ENCODE measurements at places on chromosomes 7 and 10.

- DNase-seq, result no peak
Observed at GRCh38 chr10:49620286-49620810, 6.5 kb downstream of the CHAT start.

GRCh38 chr7:21730399-21730798, 187.6 kb downstream of the DNAH11 start:
- DNase-seq, result no peak

DNA sequence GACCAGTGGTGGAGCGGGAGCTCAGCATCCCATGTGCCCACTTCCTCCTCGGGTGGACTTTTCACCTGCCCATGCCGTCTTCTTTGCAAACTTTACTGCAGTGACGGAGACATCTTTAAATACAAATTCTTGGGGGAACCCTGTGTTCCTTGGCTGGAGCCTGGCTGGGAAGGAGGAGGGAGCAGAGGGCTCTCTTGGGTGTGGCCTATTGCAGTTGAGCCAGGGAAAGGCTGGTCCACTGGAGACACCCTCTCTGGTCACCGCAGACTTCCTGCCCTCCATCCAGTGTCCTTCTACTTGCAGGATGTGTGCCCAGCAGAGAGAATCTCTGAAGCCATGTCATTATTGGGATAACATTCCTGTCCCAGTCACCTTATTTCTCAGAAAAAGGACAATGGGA, 67.3 kb downstream of the TCF7L2 start:
- no peak for DNase-seq

DNA sequence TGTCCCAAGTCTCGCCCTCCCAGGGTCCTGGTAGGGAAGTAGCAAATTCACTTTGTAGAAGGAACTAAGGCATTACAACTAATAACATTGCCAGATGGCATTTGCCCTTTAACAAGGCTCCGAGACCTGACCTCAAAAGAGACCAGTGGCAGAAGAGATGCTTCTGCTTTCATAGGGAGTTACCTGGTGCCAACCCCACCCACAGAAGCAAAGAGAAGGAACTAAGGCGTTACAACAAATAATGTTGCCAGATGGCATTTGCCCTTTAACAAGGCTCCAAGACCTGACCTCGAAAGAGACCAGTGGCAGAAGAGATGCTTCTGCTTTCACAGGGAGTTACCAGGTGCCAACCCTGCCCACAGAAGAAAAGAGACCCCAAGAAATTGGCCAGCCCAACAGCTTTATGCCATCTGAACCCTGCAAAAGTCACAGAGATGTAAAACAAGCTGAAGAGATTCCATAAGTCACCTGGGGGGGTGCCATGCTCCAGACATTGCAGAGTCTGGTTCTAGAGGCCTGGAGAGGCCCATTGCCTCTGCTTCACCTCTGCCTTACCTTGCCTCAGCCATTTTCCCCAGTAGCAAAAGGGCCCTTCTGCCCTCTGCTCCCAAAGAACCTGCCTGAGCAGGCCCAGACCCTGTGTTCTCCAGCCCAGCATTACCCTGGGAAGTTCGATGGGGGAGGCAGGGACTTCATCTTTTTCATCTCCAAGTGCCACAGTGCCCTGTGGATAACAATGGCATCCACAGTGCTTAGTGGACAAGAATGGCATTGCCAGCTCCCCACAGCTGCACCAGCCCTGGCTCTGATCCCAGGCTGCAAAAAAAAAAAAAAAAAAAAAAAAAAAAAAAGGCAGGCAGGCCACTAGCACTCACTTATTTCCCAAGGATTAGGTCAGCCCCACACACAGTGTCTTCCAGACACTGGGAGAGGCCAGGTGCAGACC, 179.5 kb upstream of the PLXNA4 start:
- DNase-seq, result no peak

DNA sequence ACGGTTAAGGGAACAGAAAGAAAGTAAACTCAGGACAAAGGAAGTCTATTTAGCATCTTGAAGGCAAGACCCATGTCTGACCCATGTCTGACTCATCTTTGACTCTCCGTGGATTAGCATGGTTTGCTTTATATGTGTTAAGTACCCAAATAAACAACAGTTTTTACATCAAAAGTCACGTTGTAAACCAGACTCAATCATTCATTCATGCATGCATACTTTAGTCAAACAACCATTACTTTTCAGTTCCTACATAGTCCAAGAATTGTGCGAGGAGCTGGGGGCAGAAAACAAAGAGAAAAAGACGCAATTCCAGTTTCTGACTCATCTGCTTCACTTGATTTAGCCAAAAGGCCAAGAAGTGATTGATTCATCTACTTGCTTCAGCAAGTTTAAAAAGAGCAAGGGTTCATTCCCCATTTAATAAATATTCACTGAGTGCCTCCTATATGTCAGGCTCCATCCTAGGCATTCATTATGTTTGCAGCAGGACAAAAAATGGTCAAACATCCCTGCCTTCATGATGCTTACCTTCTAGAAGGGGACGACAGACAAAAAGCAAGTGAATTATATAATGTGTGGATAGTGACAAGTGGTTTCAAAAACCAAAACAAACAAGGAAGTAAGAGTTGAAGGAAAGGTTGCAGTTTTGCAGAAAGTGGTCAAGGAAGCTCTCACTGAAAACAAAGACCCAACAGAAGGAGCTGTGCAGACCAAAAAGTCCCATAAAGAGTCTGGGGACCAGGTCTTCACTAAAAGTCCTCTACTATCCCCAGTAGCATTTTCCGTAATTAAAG, 116.2 kb downstream of the FAM107B start:
- no peak for DNase-seq

GRCh38 chr7:19105546-19105945, 11.9 kb downstream of the TWIST1 start:
- no peak for DNase-seq

- no peak for DNase-seq
Observed at GRCh38 chr10:88038268-88038667, 174.8 kb downstream of the PTEN start.

- no peak for DNase-seq
Observed at GRCh38 chr10:29957236-29957635, 102.2 kb downstream of the JCAD start.

DNA sequence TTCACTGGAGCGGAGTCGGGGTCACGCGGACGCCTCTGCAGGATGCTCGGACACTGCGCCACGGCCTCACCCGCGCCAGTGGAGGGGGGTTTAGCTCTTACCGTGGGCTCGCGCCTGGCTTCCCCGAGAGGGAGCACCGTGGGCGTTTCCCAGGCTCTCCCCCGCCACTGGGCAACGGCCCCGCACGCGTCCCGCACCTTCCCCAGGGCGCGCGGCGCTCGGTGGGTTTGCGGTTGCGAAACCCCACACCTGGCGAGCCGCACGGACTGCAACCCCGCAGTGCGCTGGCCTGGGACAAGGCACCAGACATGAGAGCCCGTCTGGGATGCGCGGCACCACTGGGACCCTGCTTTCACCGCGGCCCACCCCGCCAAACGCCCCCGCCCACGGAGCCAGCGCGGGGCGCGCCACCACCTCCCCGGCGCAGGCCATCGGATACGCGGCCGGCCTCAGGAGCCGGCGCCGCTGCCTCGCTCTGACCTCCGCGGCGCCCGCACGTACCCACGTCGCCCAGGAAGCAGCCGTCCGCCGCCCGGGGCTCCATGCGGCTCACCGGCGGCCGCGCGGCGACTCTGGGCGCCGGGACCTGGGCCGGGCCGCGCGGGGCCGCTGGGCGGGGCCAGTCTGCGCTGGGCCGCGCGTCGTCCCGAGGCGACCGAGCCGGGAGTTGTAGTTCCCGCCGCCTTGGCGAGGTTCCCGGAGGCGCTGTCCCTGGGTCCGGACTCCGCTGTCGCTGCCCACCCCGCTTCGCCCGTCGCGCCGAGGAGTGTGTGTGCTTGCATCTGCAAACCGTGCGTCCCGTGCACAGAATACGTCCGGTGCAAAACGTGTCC, at the start of gene ASB13:
TSS of gene ASB13 (minus strand) at position 588 of the 833 bp plus-strand sequence. CDS start at position 544, 44 bp downstream.
- no peak for DNase-seq

- DNase-seq, result no peak
Observed at GRCh38 chr10:79995979-79996634, 47.2 kb upstream of the SFTPD start.

GRCh38 chr7:45469103-45469502, 105.1 kb upstream of the ADCY1 start:
- no peak for DNase-seq

DNA sequence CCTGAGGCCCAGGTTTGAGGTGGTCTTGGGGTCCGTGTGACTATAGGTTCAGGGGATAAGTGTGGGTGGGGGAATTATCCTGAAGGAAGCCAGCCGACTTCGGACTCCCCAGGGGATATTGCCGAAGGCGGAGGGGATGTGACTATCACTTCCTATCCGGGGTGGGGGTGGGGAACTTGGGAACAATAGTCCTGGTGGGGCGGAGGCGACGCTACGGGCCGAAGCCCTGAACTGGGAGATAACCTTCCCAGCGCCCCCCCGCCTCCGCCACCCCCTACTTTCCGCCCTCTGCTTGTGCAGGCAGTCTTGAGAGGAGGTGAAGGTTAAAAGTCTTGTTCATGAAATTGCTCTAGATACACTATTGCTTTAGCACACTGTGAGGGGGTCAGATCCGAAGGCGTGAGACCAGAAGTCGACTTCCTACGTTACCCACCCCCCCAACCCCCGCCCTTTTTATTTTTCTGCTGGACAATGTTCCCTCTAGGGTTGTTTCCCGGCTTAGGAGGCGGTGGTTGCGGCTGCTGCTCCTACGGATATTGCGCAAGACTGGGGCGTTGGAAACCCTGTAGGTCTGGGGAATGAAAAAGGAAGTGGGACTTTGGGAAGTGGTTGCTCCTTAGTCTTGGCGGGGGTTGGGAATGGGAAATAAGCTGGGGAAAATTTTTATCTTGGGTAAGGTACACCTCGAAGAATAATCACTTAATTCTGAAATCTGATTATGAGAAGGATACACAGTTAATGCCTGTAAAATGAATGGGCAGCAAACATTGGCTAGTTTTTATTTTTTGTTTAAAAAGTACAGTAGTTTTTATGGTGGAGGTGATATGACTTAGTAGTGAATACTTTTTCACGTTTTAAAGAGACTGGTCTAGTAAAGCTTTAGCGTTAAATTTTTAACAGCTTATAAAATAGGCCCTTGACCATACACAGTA, 1.5 kb downstream of the PTPN12 start:
- DNase-seq, result no peak

GRCh38 chr10:73967022-73967429, 30.9 kb upstream of the VCL start:
- no peak for DNase-seq

GRCh38 chr10:69638642-69639041, 8.6 kb downstream of the FAM241B start:
- DNase-seq, result no peak

DNA sequence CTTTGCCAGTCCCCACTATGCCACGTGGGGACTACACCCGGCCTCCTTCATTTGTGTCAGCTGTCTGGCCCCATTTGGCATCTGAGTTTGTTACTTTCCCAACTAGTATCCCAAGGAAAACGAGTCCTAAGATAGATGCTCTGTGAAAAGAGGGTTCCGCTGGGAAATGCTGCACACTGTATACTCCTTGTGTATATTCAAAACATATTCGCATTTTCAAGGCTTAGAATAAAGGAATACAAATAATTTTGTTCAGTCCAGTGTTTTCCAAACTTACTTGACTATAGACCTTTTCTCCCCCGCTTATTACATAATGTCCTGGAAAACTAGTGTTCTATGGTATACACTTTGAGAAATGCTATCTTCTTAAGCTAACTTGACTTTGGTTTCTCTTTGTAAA, 167.8 kb upstream of the IMMP2L start:
- no peak for DNase-seq

- DNase-seq, result no peak
Observed at GRCh38 chr7:38069052-38069451, 109.0 kb upstream of the STARD3NL start.

- no peak for DNase-seq
Observed at GRCh38 chr7:96729820-96730219, 20.2 kb upstream of the SEM1 start.

DNA sequence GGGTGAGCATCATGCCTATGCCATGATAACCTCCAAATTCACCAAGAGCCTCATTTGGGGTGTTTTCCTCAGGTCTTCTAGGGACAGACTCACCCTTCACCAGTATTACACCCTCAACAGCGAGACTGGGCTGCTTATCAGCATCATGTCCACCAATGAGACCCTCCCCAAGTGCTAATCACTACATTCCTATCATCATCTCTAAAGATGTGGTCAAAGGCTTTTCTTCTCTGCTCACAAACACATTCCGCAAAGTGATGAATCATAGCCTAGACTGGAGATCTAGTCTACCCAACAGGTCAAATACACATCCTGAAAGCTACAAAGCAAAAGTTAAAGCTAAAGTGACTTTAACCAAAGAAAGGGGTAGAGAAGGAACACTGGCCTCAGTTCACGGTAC, 75.3 kb upstream of the C7orf33 start:
- no peak for DNase-seq

GRCh38 chr10:62177111-62177510, 91.5 kb downstream of the RTKN2 start:
- no peak for DNase-seq

- no peak for DNase-seq
Observed at GRCh38 chr10:80540981-80541750, 3.5 kb downstream of the SH2D4B start.

GRCh38 chr10:33539116-33539515, 204.6 kb upstream of the NRP1 start:
- no peak for DNase-seq

- DNase-seq, result no peak
Observed at GRCh38 chr7:2336626-2337299, 17.9 kb upstream of the EIF3B start.

DNA sequence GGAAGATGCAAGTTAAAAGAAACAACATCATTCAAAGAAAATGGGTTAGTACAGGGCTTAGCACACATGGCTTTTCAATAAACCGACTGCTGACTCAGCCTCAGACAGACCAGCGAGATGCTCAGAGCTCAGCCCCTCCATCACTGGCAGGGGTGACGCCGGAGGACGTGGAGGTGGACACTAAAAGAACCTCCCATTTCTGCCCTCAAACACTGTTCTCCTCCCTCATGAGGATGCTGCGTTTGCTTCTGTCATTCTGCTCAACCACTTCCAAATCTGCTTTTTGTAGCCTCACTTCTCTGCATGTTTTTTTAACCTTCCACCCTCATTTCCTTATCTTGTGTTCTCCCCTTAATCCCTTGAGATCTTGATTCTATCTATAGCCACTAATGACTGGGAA, 15.3 kb downstream of the DENND11 start:
- no peak for DNase-seq
